ENCODE measurements at places on chromosomes 1 and 21.
A peak's percentile ranks its signal among the peaks of the same experiment; 100 is the strongest.

DNA sequence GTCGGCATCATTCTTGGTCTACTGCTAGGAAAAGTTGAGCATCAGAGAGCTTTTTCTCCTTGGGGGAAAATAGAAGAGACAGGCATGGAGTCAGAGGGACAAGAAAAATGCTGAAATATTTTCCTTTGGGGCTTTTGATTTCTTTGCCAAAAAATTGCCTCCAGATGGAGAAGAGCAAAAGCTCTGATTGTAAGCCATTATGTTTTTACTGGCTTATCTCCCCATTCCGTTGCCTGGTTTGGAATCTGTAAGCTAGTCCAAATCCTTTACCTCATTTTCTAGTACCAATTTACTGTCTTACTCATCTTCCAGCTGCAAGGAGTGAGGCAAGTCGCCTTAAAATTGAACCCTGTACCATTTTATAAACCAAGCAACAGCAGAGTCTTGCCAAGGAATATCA lies 23.3 kb upstream of the NBL1 start:
- ATAC-seq: peak; percentile 27

DNA sequence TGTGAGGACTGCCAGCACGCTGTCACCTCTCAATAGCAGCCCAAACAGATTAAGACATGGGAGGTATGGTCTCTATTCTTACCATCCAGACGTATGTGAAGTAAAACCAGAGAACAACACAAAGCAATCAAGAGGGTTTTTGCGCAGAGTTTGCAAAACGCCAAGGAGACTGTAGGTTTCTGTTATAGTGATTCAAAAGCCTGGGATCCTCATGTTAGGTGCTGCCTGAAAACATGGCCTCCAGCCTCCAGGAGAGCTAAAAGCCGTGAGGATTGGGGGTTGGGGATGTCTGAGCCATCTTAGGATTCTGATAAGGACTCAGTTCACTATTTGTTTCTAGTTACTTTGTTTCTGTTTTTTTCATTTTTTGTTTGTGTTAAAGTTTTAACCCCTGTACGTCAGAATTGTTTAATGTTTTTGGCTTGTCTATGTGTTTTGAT lies 4.2 kb upstream of the CCT8 start:
- no peak for ATAC-seq

DNA sequence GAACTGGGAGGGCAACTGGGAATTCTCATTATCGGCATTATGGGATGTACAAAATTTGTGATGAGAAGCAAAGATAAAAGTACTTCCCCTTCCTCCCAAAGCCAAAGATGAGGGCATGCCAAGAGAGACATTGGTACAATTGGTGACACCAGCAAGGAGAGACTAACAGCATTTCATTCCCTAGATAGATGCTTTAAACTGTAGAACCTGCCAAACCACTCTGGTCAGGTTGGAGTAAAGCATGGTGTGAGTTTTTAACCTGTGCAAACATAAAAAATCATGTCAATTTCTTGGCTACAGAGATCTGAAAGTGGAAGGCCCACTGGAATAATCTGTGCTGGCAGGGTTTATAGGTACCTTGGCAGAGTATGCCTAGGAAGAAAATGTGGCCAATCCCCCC lies 19.4 kb downstream of the CTXND2 start:
- no peak for ATAC-seq

DNA sequence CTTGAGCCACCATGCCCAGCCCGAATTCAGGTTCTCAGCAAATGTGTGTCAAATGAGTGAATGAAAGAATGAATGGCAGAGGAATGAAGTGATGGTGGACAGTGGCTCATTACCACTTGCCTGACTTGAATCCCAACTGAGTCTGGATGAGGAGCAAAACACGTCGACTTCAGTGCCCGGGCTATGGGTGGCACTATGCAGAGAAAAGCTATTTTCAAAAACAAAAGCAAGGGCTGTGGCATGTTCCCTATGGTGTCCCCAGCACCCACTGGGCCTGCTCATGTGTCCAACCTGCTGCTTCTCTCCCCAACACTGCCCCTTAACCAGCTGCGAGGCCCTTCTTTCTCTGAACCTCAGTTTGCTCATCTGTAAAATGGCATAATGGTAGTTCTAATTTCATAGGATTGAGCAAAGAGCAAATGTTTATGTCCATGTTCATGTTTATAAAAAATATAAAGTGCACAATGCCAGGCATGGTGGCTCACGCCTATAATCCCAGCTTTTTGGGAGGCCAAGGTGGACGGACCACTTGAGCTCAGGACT lies 4.3 kb upstream of the MAD2L2 start:
- ATAC-seq: no peak

DNA sequence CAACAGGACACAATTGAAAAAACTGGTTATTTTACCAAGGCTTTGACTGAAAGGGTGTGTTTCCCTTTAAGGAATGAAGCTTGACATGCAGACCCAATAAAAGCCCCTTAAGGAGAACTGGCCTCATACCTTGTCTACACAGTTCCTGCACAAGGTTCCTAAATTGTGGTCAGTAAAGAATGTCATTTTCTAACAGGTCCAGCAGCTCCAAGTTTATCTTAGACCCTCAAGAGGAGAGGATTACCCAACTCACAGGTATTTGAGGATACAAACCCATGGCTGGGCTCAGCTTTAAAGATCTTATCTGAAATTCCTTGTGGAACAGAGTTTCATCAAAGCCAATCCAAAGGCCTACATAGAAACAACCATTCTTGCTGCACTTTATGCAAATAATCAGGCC lies 31.4 kb upstream of the CBR3 start:
- no peak for ATAC-seq

GRCh38 chr1:98550076-98550475 lies 111.4 kb upstream of the SNX7 start:
- no peak for ATAC-seq

GRCh38 chr1:230681599-230681998 lies 32.3 kb downstream of the AGT start:
- ATAC-seq: peak; percentile 79

DNA sequence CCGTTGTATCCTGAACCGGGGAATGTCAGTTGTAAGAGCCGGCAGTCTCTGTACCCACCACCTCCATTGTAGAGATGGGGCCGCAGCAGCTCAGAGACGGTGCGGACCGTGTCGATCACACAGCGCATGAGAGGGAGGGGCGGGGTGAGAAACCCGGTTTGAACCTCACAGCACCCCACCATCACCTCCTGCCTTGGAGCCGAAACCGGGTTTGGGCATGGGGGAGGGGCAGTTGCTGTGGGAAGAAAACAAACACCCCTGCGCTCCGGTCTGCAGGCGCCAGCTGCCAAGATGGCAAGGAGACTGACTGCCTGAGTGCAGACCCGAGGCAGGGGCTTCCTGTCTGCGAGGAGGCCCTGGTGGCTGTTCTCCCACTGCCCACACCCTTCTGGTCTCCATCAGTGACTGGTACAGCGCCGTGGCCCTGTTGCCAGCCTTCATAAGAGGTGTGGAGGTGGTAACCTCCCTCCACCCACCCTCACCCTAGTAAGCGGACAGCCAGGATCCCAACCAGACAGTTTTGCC lies 69.2 kb upstream of the SSBP3 start:
- ATAC-seq: no peak

DNA sequence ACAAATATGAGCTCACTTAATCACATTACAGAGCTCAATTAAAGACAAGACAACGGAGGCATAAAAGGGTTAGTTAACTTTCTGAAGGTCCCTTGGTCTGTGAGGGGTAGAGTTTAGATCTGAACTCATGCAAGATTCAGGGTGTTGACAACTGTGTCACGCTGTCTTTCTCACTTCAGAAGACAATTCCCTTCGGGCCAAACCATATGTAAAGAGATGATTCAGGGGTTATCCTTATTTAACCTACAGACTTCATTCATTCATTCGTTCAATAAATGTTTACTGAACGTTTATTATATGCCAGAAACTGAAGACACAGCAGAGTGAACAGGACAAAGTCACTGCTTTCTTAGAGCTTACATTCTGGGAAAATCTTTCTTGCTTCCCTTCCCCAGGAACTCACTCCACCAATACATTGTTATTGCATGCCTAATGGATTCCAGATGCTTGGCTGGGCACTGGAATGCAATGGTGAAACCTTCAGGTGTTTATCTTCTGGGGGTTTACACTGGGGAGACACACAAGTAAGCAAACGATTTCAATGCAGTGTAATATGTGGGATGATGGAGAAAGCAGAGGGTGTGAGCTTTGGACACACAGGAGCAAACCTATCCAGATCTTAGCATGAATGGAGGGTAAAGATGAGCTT lies 6.4 kb downstream of the XCL1 start:
- peak; percentile 38 for ATAC-seq

- no peak for ATAC-seq
These were observed 103.1 kb downstream of the GALNT2 start for GRCh38 chr1:230170153-230170547.

- no peak for ATAC-seq
These were observed 4.9 kb upstream of the ATP2B4 start for GRCh38 chr1:203621559-203622262.
